ENCODE measurements at places on chromosomes 5 and 9.

- DNase-seq = no peak
These were observed 181.0 kb upstream of the NFIL3 start for GRCh38 chr9:91604451-91605179.

DNA sequence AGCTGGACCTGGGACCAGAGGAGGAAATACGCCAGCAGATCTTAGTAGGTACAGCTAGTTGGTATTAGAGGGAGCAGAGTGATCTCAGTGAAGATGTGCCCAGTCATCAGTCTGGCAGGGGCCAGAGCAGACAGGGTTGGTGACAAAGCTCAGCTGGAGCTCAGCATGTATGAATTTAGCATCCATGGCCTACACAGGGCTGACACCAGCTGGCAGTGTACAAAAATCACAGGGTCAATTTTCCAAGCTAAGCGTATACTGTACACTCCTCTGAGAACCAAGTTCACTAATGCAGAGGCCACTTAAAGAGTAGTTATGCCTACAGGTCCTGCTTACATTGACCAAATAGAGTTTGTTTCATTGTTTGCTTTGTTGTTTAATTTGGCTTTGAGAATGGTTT is 146.6 kb downstream of the SLC24A2 start:
- DNase-seq = no peak

DNA sequence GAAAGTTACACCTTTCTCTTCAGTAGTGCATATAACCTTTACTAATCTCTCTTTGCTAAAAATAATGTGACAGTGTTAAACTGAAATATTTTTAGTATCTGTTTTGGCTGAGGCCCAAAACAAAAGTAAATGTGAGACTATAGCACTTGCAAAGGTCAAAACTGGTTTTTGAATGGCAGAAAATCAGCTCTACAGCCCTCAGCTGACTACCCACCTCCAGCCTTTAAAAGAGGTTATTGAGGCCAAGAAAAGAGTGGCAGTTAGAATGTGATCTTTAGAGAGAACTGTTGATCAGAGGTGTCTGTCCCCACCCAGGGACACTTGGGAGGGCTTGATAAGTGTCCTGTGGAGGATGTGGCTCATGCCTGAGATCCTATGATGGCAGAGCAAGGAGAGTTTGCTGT is 30.9 kb downstream of the PRKACG start:
- no peak for DNase-seq

GRCh38 chr5:9712506-9712905 is 82.4 kb upstream of the TAS2R1 start:
- DNase-seq = no peak

- DNase-seq = no peak
These were observed 45.7 kb downstream of the PPARGC1B start for GRCh38 chr5:149775785-149776184.

GRCh38 chr9:19028835-19029451 is 4.1 kb downstream of the SAXO1 start:
- peak; percentile 81 for DNase-seq

DNA sequence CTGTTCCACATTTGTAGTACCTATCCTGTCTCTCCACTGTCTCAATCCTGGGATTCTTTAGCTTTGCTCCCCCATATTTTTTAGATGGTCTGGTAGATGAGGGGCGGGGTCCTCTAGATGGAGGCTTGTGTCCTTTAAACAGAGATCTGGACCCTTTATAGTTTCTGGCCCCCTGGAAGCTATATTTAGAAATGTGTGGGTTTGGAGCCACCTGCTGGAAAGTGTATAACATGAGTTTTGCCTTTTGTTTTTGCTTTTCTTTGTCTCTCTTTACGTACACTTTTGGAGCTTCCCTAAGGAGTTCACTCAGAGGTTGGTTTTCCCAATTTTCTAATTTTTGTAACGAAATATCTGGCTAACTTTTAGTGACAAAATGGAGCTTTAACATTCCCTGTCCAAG is 110.7 kb downstream of the CFAP95 start:
- DNase-seq = no peak

GRCh38 chr5:38371596-38371995 is 113.2 kb downstream of the EGFLAM start:
- no peak for DNase-seq

- no peak for DNase-seq
These were observed 56.7 kb downstream of the APC start for GRCh38 chr5:112794410-112794809.

DNA sequence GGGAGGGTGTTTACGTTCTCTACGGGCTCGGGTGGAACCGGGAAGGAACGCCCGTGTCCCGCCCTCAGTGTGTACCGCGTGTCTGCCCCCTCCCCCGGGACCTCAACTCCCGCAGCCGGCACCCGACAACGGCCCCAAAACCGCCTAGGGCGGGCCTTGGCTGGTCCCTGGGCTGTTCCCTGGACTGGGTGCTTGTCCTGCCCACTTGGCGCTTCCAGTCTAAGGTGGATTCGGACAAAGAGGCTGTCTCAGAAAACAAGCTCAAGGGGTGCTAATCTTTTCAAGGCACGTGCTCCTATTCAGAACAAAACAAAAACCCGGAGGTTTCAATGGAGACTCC is 379 bp upstream of the CLK4 start:
- DNase-seq = no peak

DNA sequence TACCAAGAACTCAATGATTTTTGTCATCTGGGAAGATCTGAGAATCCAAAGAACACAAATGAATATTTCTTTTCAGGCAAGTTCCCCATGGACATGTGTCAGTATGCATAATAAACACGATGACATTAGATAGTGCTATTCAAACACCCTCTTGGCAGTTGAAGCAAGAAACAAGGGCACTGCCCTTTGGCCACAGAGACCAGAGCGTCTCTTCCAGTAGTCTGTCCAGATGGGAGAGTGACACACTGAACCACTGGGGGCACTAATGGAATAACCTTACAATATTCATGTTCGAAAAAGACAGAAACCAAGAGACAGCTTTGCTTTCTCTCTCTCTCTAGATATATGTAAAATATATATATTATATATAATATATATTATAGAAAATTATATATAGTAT is 301.9 kb downstream of the CTNND2 start:
- no peak for DNase-seq

DNA sequence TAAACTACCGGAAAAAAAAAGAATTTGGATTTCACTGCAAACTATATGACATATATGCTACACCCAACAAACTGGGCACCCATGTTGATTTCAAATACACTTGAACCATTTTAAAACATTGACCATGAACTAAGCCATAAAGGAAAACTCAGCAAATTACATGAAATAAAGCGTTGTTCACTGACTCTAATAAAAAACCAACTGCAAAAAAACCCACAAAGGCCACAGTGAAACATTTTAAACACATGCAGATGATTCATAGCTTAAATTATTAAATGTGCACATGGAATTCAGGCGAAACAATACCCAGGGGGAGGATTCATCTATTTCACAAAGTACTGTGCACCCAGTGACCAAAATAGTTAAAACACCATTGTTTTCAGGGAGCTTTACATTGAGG is 33.3 kb downstream of the MTRR start:
- DNase-seq = no peak

DNA sequence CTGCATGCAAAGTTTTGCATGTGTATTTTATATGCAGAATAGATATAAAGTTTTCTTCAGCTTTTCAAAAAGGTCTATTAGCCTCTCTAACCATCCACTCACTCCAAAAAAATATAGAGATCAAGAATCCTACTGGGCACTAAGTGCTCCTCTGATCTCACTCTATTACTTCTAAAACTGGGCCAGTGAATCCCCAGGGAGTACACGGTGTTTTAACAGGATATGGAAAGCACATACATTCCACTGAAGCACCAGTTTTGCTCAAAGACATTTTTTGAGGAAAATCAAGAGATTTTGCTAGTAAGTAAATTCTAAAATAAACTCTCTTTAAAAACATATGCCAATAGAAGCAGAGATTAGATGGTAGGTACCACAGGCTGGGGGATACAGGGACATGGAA is 95.2 kb downstream of the DEPDC1B start:
- no peak for DNase-seq

GRCh38 chr5:95827892-95828246 is 5.3 kb upstream of the GLRX start:
- DNase-seq = no peak

GRCh38 chr5:75510417-75510835 is 1.0 kb downstream of the CERT1 start:
- peak; percentile 76 for DNase-seq

- peak; percentile 99 for DNase-seq
These were observed at the start of gene TBC1D2 for GRCh38 chr9:98255578-98256296. Gene TBC1D2 (minus strand): TSS chr9:98255649. CDS start chr9:98255541, 108 bp downstream.

- no peak for DNase-seq
These were observed 10.7 kb upstream of the PRXL2C start for GRCh38 chr9:96665789-96666188.

GRCh38 chr9:4435197-4435596 is 55.1 kb upstream of the SLC1A1 start:
- no peak for DNase-seq

DNA sequence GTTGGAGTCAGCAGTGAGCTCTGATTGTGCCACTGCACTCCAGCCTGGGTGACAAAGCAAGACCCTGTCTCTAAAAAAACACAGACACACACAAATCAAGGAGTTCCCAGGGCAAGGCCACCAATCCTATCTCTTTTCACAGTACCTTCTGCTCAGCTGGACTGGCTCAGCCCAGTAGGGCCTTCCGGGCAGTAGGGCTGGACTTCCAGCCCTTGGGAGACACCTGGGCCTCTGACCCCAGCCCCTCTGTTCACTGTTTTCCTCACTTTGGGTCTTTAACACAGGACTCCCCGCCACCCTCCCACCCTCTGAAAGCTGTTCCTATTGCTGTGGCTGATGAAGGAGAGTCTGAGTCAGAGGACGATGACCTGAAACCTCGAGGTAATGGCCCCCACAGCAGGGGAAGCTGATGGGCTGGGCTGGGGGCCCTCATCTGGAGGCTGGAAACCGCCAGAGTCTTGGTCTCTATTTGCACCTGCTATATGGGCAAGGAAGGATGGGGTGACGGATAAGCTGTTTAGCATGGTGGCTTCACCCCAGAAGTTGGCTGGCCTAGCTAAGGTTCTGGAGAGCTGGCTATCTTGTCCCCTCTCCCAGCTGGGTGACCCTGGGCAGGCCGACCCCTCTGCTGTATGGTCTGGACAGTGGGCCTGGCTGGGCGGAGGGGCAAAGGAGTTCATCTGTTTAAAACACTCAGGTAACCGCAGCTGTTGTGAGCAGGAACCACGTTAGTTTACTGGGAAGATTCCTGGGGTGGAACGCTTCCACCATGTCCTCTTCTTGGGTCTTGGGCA is 25.6 kb downstream of the USP20 start:
- peak; percentile 65 for DNase-seq

DNA sequence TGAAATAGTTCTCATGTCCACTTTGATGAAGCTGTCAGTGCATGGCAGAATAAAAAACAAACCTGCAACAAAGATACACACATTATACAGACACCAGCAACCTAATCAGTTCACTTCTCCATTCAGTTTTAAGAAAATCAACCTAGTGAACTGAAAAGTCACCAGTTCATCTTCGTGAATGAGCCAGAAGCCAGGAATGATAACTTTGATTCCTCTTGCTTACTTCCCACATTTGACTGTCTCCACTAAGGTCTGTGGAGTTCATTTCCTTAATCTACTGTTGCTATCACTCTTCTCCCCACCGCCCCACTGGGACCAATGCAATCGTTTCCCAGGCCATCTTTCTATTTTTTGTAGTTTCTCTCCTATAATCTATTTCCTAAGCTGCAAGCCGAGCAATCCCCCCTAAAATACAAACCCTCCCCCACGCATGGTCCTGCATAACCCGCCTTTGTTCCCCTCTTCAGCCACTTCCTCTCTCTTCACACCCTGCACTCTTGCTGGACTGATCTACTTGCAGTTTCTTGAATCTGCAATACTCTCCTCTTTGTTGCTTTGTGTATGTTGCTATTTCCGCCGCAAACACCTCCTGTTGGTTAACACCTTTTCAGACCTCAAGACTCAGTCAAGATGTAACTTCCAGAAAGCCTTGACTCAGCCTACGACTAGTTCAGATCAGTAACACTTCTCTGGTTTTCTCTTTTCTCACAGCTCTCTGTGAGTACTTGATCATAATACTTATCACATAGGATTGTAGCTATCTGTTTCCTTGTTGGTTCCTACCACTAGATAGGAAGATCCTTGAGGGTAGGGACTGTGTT is 16.6 kb downstream of the STOM start:
- DNase-seq = peak; percentile 89

DNA sequence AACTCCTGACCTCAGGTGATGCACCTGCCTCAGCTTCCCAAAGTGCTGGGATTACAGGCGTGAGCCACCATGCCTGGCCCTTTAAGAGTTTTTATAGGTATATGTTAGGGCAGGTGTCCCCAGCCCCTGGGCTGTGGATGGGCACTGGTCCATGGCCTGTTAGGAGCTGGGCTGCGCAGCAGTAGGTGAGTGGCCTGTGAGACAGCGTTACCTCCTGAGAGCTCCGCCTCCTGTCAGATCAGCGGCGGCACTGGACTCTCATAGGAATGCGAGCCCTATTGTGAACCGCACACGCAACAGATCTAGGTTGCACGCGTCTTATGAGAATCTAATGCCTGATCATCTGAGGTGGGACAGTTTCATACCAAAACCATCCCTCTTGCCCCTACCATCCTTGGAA is 173.4 kb downstream of the GOLPH3 start:
- no peak for DNase-seq

DNA sequence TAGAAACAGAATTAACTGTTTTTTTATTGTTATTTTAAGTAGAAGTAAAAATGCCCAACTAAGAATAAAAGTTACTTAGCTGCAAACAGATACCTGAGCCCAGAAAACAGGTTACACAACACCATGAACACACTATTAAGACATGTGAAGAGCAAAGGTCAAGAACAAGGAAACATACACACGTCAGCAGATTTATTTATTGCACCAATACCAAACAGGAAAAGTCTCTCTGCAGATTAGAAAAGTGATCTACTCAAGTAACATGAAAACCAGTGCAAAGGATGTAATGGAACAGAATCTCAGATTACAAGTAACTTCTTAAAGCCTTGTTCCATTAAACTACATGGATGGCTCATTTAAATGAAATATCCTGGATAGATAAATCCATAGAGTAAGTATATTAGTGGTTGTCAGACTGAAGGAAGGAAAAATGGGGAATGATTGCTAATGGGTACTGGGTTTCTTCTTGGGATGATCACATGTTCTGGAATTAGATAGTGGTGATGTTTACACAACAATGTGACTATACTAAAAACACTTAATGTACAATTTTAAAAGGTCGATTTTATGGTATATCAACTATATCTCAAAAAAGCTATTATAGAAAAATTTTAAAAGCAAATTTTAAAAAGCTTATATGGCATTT is 6.1 kb downstream of the SAR1B start:
- DNase-seq = no peak

GRCh38 chr5:59174248-59174844 is 591.5 kb downstream of the RAB3C start:
- peak; percentile 81 for DNase-seq

DNA sequence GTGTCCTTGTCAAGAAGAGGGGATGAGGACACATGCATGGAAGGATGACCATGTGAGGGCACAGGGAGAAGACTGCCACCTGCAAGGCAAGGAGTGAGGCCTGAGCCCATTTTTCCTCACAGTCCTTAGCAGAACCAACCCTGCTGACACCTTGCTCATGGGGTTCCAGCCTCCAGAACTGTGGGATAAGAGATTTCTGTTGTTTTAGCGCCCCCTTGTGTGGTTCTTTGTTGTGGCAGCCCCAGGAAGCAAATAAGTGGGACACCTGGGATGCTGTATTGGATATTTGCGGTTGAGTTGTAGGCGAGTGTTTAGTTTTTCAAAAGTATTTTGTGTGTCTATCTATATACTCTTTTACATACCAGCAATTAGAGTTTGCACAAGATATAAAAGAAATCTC is 206.4 kb downstream of the NXNL2 start:
- DNase-seq = peak; percentile 68

GRCh38 chr5:402615-403359 is 40.2 kb upstream of the EXOC3 start:
- DNase-seq = no peak

Data from activated CD4-positive, alpha-beta T cell treated with anti-CD3 and anti-CD28 coated beads, Interleukin-2, amount 10 ng/mL, durations not matched to agents 24 days and 14 days (primary cell).